ENCODE measurements at places on chromosomes 12 and 14.
A peak's percentile ranks its signal among the peaks of the same experiment; 100 is the strongest.

GRCh38 chr12:113936460-113936859, 29.7 kb downstream of the RBM19 start:
- H3K27ac ChIP-seq, result no peak overlapping the region
- peaks cover 32% of the 10 kb centered on the region for H3K4me1 ChIP-seq
- H3K4me3 ChIP-seq, result no peak overlapping the region

GRCh38 chr12:106583242-106584103, 669 bp downstream of the RFX4 start:
- peak overlapping the region; percentile 49 for H3K4me3 ChIP-seq
- H3K36me3 ChIP-seq, result no peaks in the 10 kb centered on the region
- H3K27me3 ChIP-seq, result peaks cover 100% of the 10 kb centered on the region
- peaks cover 55% of the 10 kb centered on the region for H3K4me1 ChIP-seq

GRCh38 chr12:65339161-65339560, 60.7 kb downstream of the MSRB3 start:
- peaks cover 9% of the 10 kb centered on the region for H3K4me1 ChIP-seq
- H3K27me3 ChIP-seq, result no peaks in the 10 kb centered on the region
- H3K27ac ChIP-seq, result no peak overlapping the region
- no peak overlapping the region for H3K4me3 ChIP-seq
- no peak for DNase-seq

DNA sequence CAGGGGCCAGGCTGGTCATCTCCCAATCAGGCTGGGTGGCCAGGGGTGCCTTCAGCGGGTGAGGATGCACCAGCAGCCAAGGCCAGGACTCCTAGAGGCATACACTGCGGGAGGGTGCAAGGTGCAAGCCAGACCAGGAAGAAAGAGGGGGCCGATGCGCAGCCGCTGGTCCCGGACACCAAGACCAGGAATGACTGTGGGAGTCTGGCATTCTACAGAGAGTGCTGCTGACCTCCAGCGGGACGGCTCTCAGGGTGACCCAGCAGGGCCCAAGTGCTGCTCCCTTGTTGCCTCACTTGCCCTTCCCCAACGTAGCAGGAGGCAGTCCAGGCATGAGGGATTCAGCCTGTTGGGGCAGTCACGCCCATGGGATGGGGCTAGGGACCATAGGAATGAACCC, 35.8 kb downstream of the DEGS2 start:
- H3K4me3 ChIP-seq, result no peak overlapping the region
- H3K4me1 ChIP-seq, result no peaks in the 10 kb centered on the region
- no peak for DNase-seq
- no peaks in the 10 kb centered on the region for H3K36me3 ChIP-seq
- no peak overlapping the region for H3K27ac ChIP-seq

DNA sequence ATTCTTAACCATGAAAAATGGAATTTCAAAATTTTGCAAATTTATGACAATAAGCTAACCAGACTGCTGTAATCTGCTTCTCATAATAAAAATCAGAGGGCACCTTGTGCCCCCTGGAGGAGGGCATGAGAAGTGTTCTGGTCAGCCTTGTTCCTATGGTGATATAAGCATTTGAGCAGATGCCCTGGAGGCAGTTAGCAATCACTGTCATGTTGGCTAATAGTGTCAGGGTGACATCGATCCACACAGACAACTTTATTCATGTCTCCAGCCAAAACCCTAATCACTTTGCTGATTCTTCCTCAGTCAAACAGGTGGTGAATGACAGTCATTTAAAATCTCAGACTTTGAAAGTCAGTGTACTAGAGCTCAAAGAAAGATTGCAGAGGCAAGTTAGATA, 943.0 kb downstream of the GALC start:
- H3K4me1 ChIP-seq, result no peaks in the 10 kb centered on the region
- no peak overlapping the region for H3K27ac ChIP-seq
- peak; percentile 46 for DNase-seq
- H3K4me3 ChIP-seq, result no peak overlapping the region
- H3K27me3 ChIP-seq, result no peaks in the 10 kb centered on the region

DNA sequence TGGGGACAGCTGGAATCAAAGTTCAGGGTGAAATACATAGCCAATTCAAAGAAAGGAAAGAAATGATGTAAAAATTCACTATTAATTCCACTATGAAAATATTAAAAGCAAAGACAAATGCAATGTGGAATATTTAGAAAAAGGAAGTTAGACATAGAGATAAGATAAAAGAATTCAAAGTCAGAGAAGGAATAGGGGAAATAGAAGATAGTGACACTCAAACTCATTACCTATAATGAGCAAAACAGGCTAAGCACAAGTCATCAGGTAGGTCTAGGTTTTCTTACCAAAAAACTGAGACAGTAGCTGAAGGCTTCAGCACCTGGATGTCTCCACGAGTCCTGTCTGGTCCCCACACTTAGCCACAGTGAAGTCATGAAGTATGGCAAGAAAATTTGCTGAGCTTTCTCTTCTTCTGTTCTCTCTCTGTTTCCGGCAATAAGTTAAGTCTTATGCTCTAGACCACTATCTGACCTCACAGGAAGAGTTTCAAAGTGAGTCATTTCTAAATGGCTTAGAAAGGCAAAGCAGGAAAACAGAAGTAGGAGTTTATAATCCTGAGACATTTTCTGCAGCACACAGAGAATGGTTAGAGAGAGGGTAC, at the start of gene C3AR1:
C3AR1 (minus strand) TSS at position 369 of the 604 bp plus-strand sequence. CDS start 6,174 bp downstream, outside the sequence.
- H3K4me1 ChIP-seq, result no peaks in the 10 kb centered on the region
- no peak for DNase-seq
- H3K27me3 ChIP-seq, result no peaks in the 10 kb centered on the region
- no peaks in the 10 kb centered on the region for H3K36me3 ChIP-seq

- peak; percentile 49 for DNase-seq
- H3K4me3 ChIP-seq, result no peak overlapping the region
- no peaks in the 10 kb centered on the region for H3K27me3 ChIP-seq
- H3K27ac ChIP-seq, result no peak overlapping the region
- peaks cover 24% of the 10 kb centered on the region for H3K4me1 ChIP-seq
- H3K36me3 ChIP-seq, result no peaks in the 10 kb centered on the region
Measured at GRCh38 chr12:123139926-123140675, 10.8 kb downstream of the PITPNM2 start.

- H3K36me3 ChIP-seq, result no peaks in the 10 kb centered on the region
- DNase-seq, result peak; percentile 25
- H3K27ac ChIP-seq, result no peak overlapping the region
- H3K27me3 ChIP-seq, result no peaks in the 10 kb centered on the region
Measured at GRCh38 chr12:10214136-10214894, 1.6 kb downstream of the GABARAPL1 start.

GRCh38 chr12:30794591-30795409, 40.0 kb upstream of the CAPRIN2 start:
- no peak for DNase-seq
- peaks cover 6% of the 10 kb centered on the region for H3K4me1 ChIP-seq
- no peaks in the 10 kb centered on the region for H3K36me3 ChIP-seq
- peaks cover 40% of the 10 kb centered on the region for H3K27me3 ChIP-seq
- H3K4me3 ChIP-seq, result peak overlapping the region; percentile 54

DNA sequence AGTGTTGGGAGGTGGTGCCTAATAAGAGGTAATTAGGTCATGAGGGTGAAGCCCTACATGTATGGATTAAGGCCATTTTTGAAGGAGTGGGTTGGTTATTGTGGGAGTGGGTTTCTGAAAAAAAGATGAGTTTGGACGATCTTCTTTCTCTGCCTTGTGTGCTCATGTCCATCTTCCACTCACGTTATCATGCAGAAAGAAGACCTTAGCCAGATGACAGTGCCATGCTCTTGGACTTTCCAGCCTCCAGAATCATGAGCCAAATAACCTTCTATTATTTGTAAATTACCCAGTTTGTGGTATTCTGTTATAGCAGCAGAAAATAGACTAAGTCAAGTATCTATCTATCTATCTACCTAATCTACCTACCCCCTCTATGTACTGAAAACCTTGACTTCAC, 71.9 kb downstream of the SDR9C7 start:
- no peaks in the 10 kb centered on the region for H3K4me1 ChIP-seq
- H3K27ac ChIP-seq, result no peak overlapping the region
- no peaks in the 10 kb centered on the region for H3K27me3 ChIP-seq

DNA sequence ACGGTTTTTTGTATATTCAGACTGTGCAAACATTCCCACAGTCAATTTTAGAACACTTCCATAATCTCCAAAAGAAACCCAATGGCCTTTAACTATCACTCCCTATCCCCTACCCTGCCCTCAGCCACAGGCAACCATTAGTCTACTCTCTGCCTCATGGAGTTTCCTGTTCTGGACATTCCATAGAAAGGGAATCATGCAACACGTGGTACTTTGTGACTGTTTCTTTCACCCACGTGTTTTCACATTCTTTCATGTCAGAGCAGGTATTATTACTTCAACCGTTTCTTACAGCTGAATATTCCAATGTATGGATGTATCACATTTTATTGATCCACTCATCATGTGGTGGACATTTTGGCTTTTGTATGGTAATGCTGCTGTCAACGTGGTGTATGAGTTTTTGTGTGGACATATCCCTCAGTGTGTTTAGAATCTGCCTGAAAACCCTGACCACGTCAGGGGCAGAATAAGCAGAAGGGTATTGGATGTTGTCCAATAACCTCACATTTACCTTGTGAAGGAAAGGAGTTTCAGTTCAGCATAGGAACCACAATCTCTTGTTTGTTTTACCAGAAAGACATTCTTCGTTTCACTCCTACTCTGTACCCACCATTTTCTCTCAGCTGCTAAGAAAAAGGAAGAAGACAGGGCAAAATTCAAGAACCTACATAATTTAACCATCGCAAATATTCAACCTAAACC, 107.5 kb upstream of the DYRK2 start:
- no peaks in the 10 kb centered on the region for H3K27me3 ChIP-seq
- H3K27ac ChIP-seq, result no peak overlapping the region
- H3K4me1 ChIP-seq, result no peaks in the 10 kb centered on the region
- H3K4me3 ChIP-seq, result no peak overlapping the region
- DNase-seq, result no peak

GRCh38 chr12:89949457-89950195, 241.0 kb upstream of the ATP2B1 start:
- H3K27me3 ChIP-seq, result no peaks in the 10 kb centered on the region
- no peak for DNase-seq
- H3K36me3 ChIP-seq, result no peaks in the 10 kb centered on the region
- H3K4me3 ChIP-seq, result no peak overlapping the region
- no peak overlapping the region for H3K27ac ChIP-seq
- H3K4me1 ChIP-seq, result peaks cover 39% of the 10 kb centered on the region

GRCh38 chr12:63305901-63306875, 155.2 kb upstream of the AVPR1A start:
- H3K4me3 ChIP-seq, result no peak overlapping the region
- DNase-seq, result no peak
- no peak overlapping the region for H3K27ac ChIP-seq
- H3K4me1 ChIP-seq, result no peaks in the 10 kb centered on the region
- H3K36me3 ChIP-seq, result no peaks in the 10 kb centered on the region

GRCh38 chr12:22474970-22475720, 69.2 kb downstream of the C2CD5 start:
- no peaks in the 10 kb centered on the region for H3K27me3 ChIP-seq
- H3K4me1 ChIP-seq, result no peaks in the 10 kb centered on the region

GRCh38 chr14:75753696-75754095, 92.7 kb downstream of the TTLL5 start:
- no peaks in the 10 kb centered on the region for H3K4me1 ChIP-seq
- no peaks in the 10 kb centered on the region for H3K27me3 ChIP-seq
- no peak for DNase-seq
- no peak overlapping the region for H3K27ac ChIP-seq
- peaks cover 6% of the 10 kb centered on the region for H3K36me3 ChIP-seq

- peaks cover 12% of the 10 kb centered on the region for H3K27me3 ChIP-seq
- H3K27ac ChIP-seq, result no peak overlapping the region
- DNase-seq, result peak; percentile 44
- no peaks in the 10 kb centered on the region for H3K36me3 ChIP-seq
- H3K4me1 ChIP-seq, result no peaks in the 10 kb centered on the region
- H3K4me3 ChIP-seq, result no peak overlapping the region
Measured at GRCh38 chr14:21940887-21941856, 267.6 kb upstream of the OR4E1 start.

DNA sequence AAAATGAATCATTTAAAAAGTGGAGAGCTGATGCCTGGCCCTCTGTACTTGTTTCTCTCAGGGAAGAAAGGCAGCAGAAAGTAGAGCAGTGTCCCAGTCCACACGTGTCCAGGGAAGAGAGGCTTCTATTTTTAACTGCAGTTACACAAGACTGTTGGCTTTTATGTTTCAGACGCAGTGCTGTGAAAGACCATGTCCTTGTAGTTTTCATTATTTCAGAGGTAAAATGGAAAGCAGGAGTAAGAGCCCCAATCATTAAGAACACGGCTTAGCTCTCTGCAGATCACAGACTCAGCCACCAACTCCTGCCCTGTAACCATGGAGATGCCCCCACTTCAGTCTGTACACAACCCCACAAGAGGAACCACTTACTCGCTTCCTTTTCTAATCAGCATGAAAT, 336.3 kb downstream of the DAD1 start:
- no peak overlapping the region for H3K27ac ChIP-seq
- no peaks in the 10 kb centered on the region for H3K4me1 ChIP-seq
- no peak overlapping the region for H3K4me3 ChIP-seq
- no peaks in the 10 kb centered on the region for H3K36me3 ChIP-seq

DNA sequence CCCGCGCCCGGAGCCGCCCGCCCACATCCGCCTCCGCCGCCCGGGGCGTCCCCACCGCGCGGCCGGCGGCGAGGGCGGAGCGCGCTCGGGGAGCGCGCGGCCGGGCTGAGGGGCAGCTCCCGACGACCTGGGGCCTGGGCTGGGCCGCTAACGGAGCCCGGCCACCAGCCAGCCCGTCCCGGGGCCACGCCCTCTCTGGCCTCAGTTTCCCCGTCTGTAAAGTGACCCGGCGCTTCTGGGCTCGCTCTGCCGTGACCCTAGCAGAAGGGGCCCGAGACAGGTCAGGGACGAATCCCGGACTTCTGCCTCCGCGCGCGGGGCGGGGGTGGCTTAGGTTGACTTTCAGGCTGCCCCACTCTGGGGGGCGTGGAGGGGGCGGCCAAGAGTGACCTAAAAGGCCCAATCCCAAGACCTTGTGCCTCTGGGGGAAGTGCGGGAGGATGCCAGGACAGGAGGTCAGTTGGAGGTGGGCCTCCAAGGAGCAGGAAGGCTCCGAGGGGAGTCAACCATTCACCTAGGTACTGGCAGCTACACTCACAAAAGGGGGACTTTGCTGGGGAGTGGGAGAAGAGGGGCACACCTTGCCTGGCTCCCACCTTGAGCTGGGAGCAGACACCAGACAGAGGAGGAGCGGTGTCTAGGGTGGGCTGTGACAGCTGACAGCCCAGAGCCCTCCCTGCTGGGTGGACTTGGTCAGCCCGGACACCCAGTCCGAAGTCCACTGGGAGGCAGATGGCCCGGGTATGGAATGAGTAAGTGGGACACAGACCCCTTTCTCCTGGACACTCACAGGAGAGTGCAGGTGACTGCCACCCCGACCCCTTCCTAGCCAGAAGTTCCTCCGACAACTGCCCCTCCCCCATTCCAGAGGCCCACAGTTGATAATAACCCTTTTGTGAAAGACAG, 486 bp upstream of the AKT1 start:
- H3K4me1 ChIP-seq, result peaks cover 24% of the 10 kb centered on the region
- no peak for DNase-seq
- H3K4me3 ChIP-seq, result peak overlapping the region; percentile 50
- H3K36me3 ChIP-seq, result no peaks in the 10 kb centered on the region

- no peak overlapping the region for H3K27ac ChIP-seq
- H3K27me3 ChIP-seq, result no peaks in the 10 kb centered on the region
- DNase-seq, result no peak
- no peaks in the 10 kb centered on the region for H3K4me1 ChIP-seq
Measured at GRCh38 chr14:78091361-78091760, 78.8 kb upstream of the NRXN3 start.

Data from neural progenitor cell (in vitro differentiated cells).